ENCODE measurements at places on chromosomes 1 and 21.

GRCh38 chr1:244409701-244410100, 42.0 kb downstream of the ADSS2 start:
- no peak for DNase-seq

GRCh38 chr1:7781923-7782495, 2.1 kb upstream of the PER3 start:
- no peak for DNase-seq

DNA sequence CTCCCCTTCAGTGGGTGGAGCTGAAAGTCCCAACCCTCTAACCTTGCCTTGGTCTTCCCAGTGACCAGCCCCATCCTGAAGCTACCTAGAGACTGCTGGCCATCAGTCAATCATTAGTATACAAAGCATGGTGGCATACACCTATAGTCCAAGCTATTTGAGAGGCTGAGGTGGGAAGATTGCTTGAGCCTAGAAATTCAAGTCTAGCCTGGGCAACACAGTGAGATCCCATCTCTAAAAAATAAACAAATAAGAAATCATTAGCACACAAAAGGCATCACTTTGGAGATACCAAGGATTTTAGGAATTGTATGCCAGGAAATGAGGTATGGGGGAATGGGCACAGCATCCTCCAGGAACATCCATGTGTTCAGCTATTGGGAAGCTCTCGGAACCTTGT, 4.4 kb upstream of the IFI6 start:
- no peak for DNase-seq

DNA sequence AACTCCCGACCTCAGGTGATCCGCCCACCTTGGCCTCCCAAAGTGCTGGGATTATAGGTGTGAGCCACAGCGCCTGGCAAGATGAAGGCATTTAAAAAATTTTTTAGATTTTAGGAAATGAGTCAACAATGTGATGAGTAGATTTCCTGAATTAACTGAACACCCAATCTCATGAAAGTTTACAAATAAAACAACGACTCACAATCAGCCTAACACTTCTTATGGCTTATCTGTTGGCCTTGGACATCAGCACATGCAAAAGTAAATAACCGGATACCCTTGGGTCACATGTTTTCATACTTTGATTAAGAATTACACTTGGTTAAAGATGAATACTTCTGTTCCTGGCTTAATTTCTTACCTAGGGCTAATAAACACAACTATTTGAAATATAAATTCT, 3.0 kb downstream of the GNG12 start:
- peak; percentile 87 for DNase-seq

- DNase-seq: no peak
Observed at GRCh38 chr1:30768830-30769718, 11.5 kb upstream of the LAPTM5 start.

- DNase-seq: no peak
Observed at GRCh38 chr1:230117694-230118093, 50.7 kb downstream of the GALNT2 start.

DNA sequence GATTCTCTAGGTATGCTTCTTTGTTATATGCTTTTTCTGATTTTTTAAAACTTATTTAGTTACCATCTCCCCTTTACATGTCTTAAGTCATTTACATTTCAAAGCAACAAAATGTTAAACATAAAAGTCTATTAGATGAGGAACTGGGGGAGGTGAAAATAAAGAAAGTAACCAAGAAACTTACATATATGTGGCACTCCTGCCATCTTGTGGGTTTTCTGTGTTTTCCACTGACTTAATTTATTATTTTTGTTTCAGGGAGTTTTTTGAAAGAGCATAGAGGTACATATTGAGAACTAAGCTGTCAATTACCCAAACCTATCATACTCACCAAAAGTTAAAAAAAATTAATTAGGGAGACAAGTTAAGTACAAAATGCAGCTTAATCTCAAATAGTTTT, 1531.1 kb downstream of the MRPL39 start:
- DNase-seq: no peak

GRCh38 chr21:40846103-40846502, 855 bp downstream of the DSCAM start:
- DNase-seq: no peak

GRCh38 chr21:26422138-26422537, 150.9 kb downstream of the CYYR1 start:
- DNase-seq: no peak

DNA sequence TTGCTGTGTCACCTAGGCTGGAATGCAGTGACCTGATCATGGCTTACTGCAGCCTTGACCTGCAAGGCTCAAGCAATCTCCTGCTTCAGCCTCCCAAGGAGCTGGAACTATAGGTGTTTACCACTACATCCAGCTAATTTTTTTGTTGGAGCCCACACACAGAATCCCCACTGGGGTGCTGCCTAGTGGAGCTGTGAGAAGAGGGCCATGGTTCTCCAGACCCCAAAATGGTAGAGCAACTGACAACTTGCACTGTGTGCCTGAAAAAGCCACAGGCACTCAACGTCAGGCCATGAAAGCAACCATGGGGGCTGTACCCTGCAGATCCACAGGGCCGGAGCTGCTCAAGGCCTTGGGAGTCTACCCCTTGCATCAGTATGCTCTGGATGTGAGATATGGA, 39.1 kb upstream of the PTPRC start:
- DNase-seq: no peak

- DNase-seq: no peak
Observed at GRCh38 chr1:237353918-237354317, 311.9 kb downstream of the RYR2 start.

DNA sequence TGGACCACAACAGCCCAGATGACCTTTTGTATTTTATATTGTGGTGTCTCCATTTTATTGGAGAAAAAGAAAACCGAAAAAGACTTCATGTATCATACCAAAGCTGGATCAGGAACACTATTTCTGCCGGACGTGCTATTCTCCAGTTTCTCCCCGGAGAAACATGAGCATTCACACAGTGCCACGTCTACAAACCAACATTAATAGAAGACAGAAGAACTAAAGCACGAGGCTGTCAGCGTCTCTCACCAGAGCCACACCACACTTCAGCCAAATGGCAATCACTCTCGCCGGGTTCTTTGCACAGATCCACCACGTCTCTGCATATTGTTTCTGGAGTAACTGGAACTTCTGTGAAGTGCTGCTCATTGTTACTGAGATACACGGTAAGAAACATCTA, 24.8 kb downstream of the TP53BP2 start:
- no peak for DNase-seq

DNA sequence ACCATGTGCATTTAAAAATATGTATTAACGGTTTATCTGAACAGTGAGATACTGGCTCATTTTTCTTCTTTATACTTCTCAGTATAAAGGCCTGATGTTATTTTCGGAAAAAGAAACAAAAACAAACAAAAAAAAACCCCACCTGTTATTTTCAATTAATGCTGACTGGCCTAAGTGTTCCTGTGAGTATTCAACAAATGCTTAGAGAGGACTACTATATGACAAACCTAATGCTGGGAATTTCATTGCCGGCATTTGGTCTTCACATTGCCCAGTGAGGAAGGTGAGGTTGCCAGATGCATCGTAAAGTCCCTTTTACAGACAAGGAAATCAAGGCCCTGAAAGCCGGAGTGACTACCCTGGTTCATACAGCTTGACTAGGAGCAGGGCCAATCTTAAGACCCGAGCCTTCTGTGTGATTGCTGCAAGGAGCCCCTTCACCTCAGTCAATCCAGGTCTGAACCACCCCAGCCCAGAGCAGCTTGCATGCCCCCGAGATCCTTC, 599 bp downstream of the MRPL24 start:
- no peak for DNase-seq

DNA sequence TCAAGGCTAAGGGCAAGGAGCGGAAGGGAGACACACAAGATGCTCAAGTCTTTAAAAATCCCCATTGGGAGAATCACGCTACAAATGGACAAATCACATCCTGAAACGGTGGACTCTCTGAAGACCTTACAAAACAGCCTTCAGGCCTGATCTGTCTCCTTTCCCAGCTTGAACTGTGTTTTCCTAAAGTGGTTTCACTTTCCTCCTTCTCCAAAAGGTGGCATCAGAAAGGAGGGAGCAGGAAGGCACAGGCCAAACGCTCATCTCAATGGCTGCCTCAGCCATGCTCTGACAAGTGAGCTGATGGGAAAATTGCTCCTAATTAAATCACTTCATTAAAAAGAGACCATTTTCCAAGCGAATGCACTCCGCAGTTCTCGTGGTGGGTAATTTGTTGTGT, 47.7 kb downstream of the UTP25 start:
- peak; percentile 77 for DNase-seq

DNA sequence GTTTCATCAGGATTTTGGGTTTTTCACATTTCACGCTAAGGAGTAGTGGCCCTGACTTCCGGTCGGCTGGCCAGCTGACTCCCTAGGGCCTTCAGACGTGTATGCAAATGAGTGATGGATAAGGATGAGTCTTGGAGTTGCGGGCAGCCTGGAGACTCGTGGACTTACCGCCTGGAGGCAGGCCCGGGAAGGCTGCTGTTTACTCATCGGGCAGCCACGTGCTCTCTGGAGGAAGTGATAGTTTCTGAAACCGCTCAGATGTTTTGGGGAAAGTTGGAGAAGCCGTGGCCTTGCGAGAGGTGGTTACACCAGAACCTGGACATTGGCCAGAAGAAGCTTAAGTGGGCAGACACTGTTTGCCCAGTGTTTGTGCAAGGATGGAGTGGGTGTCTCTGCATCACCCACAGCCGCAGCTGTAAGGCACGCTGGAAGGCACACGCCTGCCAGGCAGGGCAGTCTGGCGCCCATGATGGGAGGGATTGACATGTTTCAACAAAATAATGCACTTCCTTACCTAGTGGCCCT, 23.1 kb upstream of the TNFRSF1B start:
- peak; percentile 96 for DNase-seq

DNA sequence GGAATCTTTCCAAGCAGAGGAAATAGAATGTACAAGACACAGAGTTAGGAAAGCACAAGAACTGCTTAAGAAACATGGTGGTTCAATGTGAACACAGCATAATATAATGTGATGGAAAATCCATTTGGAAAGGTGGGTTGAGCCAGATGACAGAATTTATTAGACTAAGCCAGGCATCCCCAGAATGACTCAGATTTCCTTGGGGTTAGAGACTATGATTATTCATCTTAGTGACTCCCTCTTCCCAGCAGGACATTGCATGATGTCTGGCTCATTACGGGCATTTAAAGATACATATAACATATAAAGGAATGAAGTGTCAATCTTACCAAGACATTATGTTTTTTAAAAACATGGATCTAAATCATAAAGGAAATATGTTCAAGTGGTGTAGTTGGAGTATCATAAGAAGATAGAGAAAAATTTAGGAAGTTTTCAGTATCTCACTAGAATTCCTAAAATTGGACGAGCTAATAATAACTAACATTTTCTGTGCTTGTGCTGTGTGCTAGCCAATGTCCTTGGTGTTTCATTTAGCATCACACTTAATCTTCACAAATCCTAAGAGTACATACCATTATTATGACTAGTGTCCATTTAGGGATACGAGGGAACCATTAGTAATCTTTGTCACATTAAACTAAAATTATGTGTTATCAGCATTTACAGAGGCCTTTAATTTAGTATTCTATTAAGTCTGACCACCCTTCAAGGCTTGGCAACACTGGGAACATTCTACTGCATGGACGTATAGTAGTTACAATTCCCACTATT, 41.0 kb upstream of the ST6GALNAC5 start:
- peak; percentile 80 for DNase-seq

- peak; percentile 57 for DNase-seq
Observed at GRCh38 chr1:111197598-111198284, 2.7 kb downstream of the DENND2D start.

DNA sequence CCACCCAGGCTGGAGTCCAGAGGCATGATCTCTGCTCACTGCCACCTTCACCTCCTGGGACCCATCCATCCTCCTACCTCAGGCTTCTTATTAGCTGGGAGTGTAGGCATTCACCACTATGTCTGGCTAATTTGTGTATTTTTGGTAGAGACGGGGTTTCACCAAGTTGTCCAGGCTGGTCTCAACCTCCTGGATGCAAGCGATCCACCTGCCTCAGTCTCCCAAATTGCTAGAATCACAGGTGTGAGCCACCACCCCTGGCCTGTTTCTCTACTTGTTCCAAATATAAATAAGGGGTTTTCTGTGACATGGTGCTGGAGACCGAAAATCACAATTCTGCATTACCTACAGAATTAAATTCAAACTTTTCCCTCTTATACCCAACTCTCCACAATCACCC, 36.6 kb upstream of the HSD3B1 start:
- DNase-seq: no peak

- DNase-seq: no peak
Observed at GRCh38 chr21:28186604-28187003, 806.1 kb downstream of the LTN1 start.

DNA sequence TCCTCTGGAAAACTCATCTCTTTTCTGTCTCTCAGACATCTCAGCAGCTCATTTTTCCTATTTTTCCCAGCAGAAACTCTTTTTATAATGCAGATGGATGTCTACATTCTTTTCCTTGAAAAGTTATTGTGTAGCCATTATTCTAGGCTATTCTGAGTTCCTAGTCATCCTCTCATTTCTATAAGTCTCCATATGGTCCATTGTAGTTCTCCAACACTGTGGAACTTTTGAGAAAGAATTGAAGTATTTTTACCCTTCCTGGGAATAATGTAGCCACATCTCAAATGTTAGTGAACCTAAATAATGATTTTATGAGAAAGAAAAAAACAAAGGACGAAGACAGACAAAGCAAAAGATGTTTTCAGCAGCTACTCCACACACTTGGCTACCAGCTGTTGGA, 26.4 kb upstream of the GPR25 start:
- no peak for DNase-seq

- no peak for DNase-seq
Observed at GRCh38 chr1:153293851-153294250, 18.9 kb downstream of the PGLYRP3 start.

GRCh38 chr1:174131032-174131638, 28.2 kb upstream of the RABGAP1L start:
- DNase-seq: peak; percentile 44

- no peak for DNase-seq
Observed at GRCh38 chr21:42272109-42272962, 42.9 kb downstream of the TFF3 start.

- DNase-seq: no peak
Observed at GRCh38 chr1:206604861-206605260, 7.4 kb downstream of the EIF2D start.

DNA sequence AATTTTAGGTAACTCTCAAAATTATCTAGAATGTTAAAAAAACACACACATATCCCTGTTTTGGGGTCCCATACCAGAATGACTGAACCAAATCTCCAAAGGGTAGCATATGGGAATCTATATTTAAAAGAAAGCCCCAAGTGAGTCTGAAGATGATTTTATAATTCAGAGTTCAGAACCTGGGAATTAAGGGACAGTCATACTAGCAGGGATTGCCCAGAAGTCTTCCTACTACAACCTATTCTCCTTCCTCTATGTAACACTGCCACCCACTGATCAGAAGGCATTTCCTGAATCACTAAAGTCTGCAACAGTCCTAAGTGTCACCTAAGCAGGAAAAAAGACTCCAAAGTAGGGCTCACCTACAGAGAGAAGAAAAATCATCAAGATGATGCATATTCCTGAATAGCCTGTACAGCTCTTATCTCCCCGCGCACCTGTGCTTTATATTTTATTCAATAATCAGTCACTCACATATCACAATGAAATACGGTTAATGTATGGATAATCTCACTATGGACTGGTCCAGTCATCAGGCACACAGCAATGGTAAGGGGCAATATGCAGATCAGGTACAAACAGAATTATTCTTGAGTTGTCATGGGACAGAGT, 4.9 kb downstream of the RGS1 start:
- peak; percentile 71 for DNase-seq

- DNase-seq: no peak
Observed at GRCh38 chr1:33393524-33393923, 37.4 kb downstream of the PHC2 start.

Data from HT1080 (cell line).